ENCODE measurements at places on chromosomes 7 and 10.
A peak's percentile ranks its signal among the peaks of the same experiment; 100 is the strongest.

GRCh38 chr7:108869070-108869469 lies 299.4 kb downstream of the DNAJB9 start:
- peak; percentile 18 for DNase-seq

DNA sequence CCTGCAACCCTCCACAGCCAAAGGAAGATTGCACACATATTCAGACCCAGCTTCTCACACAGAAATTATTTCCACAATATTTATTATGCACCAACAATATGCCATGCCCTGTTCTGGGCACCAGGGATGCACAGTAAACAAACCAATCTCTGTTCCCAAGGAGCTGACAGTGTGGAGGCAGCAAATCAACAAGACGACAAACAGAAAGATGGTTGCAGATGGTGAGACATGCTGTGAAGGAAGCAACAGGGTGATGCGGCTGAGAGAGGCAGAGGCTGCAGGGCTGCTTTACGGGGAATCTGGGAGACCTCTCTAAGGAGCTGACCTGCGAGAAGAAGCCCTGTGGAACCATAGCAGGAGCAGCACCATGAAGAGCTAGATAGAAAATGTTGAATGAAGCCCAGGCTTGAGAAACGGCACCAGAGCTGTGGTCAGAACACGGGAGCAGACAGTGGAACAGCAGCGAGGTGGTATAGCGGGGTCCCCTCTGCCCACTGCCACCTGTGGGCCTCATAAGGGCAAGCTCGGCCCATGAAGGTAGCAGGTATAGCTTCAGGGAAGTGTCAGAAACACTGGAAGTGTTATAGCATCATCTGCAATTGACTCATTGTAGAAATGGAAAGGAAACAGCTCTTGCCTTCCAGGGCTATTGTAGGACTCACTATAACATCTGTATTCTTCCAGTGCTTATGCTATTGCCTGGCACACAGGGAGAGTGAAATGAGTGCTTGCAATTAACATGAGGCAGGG lies 17.4 kb downstream of the RBP3 start:
- DNase-seq, result no peak

DNA sequence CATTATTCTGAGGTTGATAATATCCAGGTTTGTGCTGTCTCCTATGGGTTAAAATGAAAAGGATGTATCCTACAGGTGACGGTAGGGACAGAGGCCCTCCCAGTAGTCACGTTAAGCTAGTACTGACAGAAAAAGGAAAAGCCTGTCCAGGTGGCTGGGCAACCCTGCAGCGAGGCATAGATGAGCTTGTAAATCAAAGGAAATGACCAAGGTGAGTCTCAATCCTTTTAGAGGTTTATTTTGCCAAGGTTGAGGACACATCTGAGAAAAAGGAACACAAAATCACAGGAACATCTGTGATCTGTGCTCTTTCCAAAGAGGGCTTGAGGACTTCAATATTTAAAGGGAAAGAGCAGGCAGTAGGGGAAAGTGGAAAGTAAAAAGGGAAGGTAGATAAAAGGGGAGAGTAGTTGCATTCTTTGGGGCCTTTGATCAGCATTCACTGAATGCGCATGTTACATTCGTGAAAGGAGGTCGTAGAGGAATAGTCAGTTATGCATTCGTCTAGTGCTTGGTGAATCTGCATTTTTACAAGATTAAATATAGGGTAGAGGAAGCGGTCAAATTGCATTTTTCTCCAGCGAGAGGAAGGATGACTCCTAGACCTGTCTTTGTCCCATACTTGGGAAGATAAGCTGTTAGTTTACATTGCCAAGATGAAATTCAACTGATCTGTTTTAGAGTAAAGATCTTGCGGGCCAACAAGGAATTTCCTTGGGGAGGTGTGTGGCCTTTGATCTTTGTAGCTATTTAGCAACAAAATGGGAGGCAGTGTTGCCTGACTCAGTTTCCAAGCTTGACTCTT lies 884 bp upstream of the GSTO1 start:
- DNase-seq, result no peak

- DNase-seq, result no peak
These were observed 30.1 kb upstream of the TNPO3 start for GRCh38 chr7:129084801-129085551.

DNA sequence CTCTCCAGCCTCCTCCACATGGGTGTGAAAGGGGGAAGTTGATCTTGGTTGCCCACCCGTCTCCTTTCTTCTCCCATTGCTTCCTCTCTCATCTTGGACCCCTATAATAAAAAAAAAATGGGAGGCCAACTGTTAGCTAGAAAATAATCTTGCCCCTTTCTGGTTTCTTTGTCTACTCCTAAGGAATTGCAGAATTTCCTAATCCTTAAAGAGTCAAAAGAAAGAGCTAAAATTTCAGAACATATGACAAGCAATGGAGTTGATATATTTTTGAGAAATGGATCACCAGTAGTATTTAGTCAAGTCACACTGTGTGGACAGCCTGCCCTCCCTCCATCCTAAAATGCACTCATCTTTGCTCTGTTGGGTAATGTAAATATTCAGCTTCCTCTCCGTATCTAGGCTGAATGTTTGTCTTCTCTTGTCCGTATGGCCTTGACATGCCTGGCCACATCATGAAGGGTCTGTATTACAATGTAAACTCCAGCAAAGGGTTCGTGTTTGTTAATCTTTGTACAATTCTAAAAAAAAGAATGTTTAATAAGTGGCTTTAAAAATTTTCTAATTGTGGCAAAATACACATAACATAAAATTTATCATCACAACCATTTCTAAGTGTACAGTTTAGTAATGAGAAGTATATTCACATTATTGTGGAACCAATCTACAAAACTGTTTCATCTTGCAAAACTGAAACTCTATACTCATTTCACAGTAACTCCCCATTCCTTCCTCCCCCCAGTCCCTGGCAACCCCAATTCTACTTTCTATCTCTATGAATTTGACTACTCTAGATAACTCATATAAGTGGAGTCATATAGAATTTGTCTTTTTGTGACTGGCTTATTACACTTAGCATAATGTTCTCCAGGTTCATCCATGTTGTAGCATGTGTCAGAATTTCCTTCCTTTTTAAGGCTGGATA lies 71.5 kb downstream of the ZNF92 start:
- DNase-seq, result no peak

GRCh38 chr10:17474595-17475323 lies 20.4 kb upstream of the ST8SIA6 start:
- peak; percentile 11 for DNase-seq

DNA sequence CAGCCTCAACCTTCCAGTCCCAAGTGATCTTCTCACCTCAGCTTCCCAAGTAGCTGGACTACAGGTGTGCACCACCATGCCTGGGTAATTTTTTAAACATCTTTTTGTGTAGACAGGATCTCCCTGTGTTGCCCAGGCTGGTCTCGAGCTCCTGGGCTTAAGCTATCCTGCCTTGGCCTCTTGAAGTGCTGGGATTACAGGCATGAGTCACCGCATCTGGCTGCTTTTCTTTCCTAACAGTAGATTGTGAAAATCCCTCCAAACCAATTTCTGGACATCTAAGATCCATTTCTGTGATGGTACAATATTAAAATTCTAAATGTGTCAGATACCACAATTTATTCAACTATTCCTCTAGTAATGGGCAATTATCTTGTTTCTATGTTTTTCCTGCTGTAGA lies 38.7 kb downstream of the RAB18 start:
- peak; percentile 28 for DNase-seq

- peak; percentile 78 for DNase-seq
These were observed at the start of gene GSTO1 for GRCh38 chr10:104254493-104255310. TSS of gene GSTO1 (plus strand) at chr10:104254892. CDS start at chr10:104254929, 37 bp downstream.

- no peak for DNase-seq
These were observed 5.0 kb upstream of the GOLGA7B start for GRCh38 chr10:97844678-97845077.

All from astrocyte of the hippocampus (primary cell).